ENCODE measurements at places on chromosomes 16 and 17. TPM values are rescaled to one million over a fixed set of nuclear protein-coding genes. Genes with fewer than 3 reads are reported as not detected.

NME2 gene
- total RNA-seq = 374 TPM

KRT28 gene
- not detected for total RNA-seq

CSH2 gene
- not detected for total RNA-seq

ACSM2A gene
- not detected for total RNA-seq

CENPN gene
- 62.2 TPM for total RNA-seq

EFTUD2 gene
- 114 TPM for total RNA-seq

ABCC3 gene
- total RNA-seq = not detected

SLC16A5 gene
- 10.4 TPM for total RNA-seq

ZG16B gene
- total RNA-seq = 9.8 TPM

CDH13 gene
- total RNA-seq = not detected

C17orf107 gene
- total RNA-seq = 0.98 TPM

CLEC18A gene
- 1.6 TPM for total RNA-seq

MT1M gene
- total RNA-seq = not detected

TMEM100 gene
- not detected for total RNA-seq

DNAAF8 gene
- not detected for total RNA-seq

STAC2 gene
- not detected for total RNA-seq

ESRP2 gene
- not detected for total RNA-seq

DNAI2 gene
- 2.5 TPM for total RNA-seq

KIFC3 gene
- total RNA-seq = not detected

TNP2 gene
- total RNA-seq = not detected

KLHL10 gene
- total RNA-seq = not detected

GFAP gene
- total RNA-seq = not detected

KRTAP4-3 gene
- total RNA-seq = not detected

SPDYE4 gene
- not detected for total RNA-seq

MLLT6 gene
- 262 TPM for total RNA-seq

MAPK7 gene
- total RNA-seq = 40.6 TPM
